ENCODE measurements at places on chromosomes 1 and 21. TPM values are rescaled to one million over a fixed set of nuclear protein-coding genes. Genes with fewer than 3 reads are reported as not detected.

The TTLL10 gene
- total RNA-seq: not detected

The OR2T29 gene
- total RNA-seq: not detected

The RXRG gene
- total RNA-seq: not detected

The GUCA2B gene
- total RNA-seq: not detected

The BGLAP gene
- not detected for total RNA-seq

The TMPRSS3 gene
- 0.25 TPM for total RNA-seq

The GNB1 gene
- total RNA-seq: 230 TPM

The TRIM67 gene
- total RNA-seq: 0.30 TPM

The AADACL3 gene
- total RNA-seq: not detected

The TGFB2 gene
- 12.3 TPM for total RNA-seq

The DCST1 gene
- not detected for total RNA-seq

The TMEM52 gene
- total RNA-seq: 1.4 TPM

The ZSCAN20 gene
- 2.5 TPM for total RNA-seq

The WNT3A gene
- not detected for total RNA-seq

The LEPR gene
- 3.0 TPM for total RNA-seq

The KLF17 gene
- 0.43 TPM for total RNA-seq

The RER1 gene
- total RNA-seq: 122 TPM

The OR2T2 gene
- total RNA-seq: not detected

The MPL gene
- 0.22 TPM for total RNA-seq
